Hematopoietic multipotent progenitor cell (in vitro differentiated cells): ENCODE measurements at places on chromosomes 11 and 22. TPM values are rescaled to one million over a fixed set of nuclear protein-coding genes. Genes with fewer than 3 reads are reported as not detected.

The MEI1 gene
- 16.2 TPM for total RNA-seq

The RAB38 gene
- 10.2 TPM for total RNA-seq

GRCh38 chr11:2428322-2428795, 16.0 kb downstream of the TRPM5 start:
- DNase-seq, result peak; percentile 69

DNA sequence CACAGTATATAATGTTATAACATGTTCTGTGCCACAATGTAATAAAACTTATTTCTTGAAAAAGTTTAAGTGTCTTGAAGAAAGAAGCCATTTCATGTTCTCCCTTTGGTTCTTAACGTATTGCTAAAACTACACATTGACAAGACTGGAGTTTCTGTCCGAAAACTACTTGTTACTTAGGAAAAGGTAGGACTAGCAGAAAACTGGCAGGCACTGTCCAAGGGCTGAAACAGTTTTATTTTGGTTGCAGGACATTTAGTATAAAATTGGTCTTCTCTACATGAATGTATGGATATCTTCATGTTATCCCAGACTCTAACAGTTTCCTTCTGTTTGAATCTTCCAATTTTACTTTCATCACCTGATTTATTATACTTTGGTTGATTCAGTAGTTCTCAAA, 1027.1 kb downstream of the LRRC4C start:
- no peak for DNase-seq

GRCh38 chr11:39589391-39589790, 1870.1 kb downstream of the LRRC4C start:
- no peak for DNase-seq

DNA sequence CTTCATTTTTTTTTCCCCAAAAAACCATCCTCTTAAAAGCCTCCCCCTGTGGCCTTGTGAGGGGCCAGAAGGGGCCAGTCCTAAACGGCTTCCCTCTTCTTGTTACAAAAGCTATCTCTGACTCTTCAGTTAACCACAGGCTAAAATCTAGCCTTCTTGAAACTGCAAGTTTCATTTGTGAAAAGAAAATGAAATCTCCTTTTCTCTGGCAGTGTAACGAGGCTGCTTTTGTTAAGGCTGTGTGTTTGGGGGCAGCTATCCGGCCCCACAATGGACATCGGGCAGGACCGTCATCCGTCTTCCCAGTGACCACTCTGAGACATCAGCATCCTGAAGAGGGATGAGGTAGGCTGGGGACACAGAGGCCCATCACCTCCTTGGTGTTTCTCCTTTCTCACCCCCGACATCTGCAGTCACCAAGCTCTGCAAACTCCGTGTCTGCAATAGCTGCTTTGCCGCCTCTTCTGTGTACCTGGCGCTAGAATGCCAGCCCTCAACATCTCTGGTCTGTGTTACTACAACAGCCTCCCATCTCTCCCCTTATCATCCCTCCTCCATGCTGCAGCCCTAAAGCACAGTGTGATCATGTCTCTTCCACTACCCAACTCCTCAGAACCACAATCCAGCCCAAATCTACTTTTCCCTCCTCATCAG, 94.0 kb downstream of the RCN1 start:
- peak; percentile 18 for DNase-seq

GRCh38 chr11:25928076-25928475, 403.9 kb upstream of the ANO3 start:
- no peak for DNase-seq

DNA sequence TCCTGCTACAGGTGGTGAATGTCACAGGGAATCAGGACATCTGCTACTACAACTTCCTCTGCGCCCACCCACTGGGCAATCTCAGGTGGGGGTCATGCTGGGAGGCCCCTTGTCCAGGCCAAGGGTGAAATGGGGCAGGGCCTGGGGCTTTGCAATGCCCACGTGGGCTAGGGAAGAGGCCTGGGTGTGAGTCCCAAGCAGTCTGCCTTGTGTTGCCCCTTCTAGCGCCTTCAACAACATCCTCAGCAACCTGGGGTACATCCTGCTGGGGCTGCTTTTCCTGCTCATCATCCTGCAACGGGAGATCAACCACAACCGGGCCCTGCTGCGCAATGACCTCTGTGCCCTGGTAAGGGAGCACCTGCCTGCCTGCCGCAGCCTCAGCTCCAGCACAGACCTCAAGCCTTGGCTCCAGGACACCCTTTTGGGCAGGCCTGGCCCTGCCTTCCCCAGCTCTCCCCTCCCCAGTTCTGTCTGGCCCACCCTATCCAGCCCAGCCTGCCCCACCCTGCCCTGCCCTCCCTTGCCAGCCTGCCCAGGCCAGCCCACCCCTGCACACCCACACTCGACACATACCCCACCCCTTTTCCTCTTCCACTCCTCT, 9.1 kb upstream of the TAGLN start:
- no peak for DNase-seq

DNA sequence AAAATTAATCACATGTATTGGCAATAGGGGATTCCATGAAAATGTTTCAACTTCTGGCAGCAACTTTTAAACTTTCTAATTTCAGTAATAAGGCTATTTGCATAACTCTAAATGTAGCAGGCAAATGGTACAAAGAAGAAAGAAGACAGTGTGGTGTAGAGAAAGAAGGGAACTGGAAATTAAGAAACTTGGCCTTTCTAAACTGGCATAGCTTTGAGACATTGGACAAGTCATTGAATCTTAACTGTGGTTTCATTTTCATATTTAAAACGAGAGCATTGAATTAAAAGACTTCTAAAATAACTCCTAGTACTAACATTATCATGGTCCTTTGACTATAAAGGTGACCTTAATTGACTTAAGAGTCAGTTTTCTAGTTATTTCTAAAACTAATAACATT, 125.0 kb downstream of the UVRAG start:
- no peak for DNase-seq

- DNase-seq, result no peak
Measured at GRCh38 chr11:57377107-57377506, 3.8 kb downstream of the PRG3 start.
